ENCODE measurements at places on chromosomes 7 and 10.
A peak's percentile ranks its signal among the peaks of the same experiment; 100 is the strongest.

DNA sequence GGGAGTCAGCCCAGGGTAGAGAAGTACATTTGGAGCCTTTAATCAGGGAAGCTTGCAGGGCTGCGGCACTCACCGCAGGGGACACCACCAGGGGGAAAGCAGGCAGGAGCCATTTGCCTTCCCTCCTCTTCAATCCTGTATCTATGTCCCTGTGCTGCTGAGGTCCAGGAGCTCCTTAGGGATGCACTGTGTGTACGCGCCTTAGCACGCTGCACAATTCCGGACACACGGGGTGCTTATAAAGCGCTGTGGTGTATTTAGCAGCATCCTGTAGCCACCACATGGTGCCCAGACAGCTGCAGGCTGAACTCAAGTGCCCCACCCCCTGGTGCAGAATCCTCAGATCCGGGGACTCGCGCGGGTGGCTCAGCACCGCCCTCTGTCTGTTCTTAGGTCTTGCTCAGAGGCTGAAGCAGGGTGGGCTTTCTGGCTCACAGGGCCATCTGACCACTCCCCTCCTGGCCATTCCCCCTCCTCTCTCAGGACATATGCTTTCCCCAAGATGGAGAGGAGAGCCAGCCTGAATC, 421.4 kb downstream of the SDK1 start:
- peak; percentile 39 for DNase-seq

DNA sequence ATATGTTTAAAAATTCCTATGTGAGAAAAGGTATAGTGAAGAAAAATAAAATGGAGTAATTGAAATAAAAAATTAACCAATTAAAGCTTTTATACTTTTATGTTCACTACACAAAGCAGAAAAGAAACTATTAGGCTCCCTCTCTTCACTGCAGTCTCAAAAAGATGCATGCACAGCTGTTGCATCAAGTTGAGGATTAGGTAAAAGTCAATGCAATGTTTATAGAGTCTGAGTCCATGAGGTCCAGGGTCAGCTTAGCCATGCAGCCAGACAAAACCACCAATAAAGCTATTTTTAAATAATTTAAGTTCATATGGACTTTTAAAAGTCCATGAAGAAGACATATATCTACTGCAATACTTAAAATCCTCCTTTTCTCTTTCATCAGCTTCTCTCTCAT, 31.1 kb upstream of the ING3 start:
- no peak for DNase-seq

- DNase-seq: no peak
These were observed 1.7 kb upstream of the SUMF2 start for GRCh38 chr7:56062382-56062781.

DNA sequence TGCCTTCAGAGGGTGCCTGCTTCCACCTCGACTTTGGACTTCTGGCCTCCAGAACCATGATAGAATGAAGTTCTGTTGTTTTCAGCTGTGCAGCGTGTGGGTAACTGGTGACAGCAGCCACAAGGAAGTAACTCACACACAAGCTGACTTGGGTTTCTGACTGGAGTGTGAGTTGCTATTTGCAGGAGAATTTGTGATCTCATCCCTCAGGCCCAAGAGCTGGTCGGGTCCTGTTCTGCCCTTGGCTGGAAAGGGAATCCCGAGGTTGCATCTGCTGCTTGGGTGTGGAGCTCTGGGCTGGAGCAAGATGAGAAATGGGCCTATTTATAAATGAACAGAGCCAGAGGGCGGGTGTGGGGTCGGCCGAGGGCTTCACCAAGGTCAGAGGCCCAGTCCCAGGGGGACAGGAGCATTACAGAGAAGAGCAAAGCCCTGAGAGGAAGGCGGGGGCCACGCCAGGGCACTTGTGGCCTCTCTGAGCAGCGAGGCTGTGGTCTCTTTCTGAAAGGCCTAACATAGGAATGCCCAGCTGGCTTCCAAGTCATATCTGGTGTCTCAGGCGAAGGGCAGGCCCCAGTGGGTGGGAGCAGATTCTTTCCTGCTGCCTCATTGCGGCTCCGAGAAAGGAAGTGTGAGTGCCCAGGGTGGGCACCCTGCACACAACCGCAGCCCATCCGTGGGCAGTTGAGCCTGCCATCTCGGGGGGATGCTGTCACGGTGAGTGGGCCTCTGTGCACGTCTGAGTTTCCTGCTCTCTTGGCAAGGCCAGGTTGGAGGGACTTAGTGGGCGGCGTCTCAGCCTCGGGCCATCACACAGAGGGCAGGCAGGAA, 26.5 kb upstream of the C10orf71 start:
- no peak for DNase-seq

DNA sequence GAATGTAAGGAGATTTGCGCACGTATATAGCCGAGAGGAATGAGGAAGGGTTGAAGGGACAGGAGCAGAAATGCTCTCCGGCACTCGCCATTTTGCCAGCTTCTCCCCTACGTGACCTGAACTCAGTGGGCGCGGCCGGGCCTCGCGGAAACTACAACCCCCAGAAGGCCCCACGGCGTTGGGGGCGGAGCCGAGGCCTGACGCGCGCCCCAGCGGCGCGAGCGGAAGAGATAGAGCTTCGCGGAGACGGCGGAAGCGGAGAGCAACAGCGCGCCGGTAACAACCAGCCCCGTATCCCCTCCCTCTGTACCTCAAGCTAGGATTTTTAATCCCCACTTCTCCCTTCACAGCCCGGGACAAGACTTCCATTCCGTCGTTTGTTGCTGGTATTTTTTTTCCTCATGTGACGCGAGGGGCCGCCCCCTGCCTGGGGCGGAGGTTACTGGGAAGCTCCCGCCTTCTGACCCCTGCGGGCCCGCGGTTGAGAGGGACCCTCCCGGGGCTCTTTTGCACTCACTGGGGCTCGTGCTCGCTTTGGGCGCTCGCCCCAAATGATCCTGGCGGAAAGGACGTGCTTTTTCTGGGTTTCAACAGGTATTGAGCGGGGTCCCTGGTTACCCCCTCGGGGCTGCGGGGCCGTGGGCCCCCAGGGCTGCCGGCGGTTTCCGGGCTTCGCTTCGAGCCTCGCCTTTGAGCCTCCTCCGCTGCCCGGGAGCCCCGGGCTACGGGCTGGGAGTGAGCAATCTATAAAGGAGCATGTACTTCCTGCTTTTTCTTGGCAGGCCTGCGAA, at the start of gene R3HCC1L:
R3HCC1L (plus strand) TSS at position 227 of the 791 bp plus-strand sequence. CDS start 73,458 bp downstream, outside the sequence.
- peak; percentile 93 for DNase-seq

- peak; percentile 30 for DNase-seq
These were observed 64.2 kb downstream of the ARMC3 start for GRCh38 chr10:22992075-22992474.

DNA sequence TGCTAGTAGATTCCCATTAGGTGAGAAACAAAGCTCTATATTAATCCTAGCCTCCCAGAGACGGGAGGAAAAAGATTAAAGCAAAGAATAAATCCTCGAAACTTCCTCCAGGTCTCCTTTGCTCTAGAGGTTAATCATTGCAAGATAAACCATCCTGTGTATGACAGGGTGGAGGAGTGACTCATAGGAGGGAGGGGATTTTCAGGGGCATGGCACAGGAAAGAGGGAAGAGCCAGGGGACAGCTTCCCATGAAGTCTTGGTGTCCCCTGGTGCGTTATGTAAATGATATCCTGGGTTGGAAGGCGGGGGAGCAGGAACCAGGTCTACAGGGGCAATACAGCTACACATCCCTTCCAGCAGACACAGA, 780 bp downstream of the CYP3A5 start:
- no peak for DNase-seq

- DNase-seq: no peak
These were observed 621.9 kb downstream of the ACTR3B start for GRCh38 chr7:153381275-153382040.

DNA sequence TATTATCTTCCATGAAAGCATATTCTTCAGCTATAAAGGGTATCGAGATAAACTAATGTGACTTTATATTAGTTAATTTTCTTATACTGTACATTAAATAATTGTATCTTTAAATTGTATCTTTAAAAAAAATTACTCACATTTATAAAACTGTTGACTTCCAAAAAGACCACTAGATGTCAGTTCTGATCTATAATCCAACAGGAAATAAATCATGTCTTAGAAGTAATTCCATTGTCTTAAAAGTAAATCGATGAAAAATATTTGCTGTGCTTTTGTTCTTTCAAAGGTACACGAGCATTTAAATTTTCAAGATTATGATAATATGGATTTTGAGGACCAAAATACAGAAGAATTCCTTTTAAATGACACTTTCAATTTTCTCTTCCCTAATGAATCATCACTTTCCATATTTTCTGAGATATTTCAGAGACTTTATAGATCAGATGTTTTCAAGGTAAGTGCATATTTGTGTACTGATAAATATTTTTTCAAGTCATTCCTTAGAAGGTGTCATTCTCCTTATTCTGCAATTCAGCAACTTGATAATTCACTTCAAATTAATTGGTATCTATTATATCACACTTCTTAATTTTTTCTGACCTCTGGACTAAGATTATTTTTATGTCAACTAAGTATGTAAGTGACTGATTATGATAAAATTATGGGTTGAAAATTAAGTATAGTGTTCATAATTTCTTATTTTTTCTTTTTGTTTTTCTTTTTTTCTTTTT, 138.5 kb downstream of the CPED1 start:
- DNase-seq: no peak
